ENCODE measurements at places on chromosomes 5 and 9.

DNA sequence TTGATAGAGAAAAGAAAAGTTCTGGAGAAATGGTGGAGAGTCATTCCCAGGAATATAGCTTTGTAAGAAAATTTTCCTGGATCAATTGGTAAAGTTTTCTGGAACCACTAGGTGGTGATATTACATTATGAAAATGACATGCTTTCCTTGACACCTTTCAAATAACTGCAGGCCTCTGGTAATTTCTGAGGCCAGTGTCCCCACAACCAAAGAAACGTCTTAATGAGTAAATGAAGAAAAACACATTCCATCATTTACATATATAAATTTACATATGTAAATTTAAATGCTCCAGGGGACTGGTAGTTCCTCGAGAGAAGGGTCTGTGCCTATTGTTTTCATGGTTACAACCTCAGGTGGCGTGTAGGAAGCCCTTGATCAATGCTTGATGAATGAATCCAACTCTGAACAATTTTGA is 17.2 kb upstream of the RGS3 start:
- peak; percentile 79 for DNase-seq

DNA sequence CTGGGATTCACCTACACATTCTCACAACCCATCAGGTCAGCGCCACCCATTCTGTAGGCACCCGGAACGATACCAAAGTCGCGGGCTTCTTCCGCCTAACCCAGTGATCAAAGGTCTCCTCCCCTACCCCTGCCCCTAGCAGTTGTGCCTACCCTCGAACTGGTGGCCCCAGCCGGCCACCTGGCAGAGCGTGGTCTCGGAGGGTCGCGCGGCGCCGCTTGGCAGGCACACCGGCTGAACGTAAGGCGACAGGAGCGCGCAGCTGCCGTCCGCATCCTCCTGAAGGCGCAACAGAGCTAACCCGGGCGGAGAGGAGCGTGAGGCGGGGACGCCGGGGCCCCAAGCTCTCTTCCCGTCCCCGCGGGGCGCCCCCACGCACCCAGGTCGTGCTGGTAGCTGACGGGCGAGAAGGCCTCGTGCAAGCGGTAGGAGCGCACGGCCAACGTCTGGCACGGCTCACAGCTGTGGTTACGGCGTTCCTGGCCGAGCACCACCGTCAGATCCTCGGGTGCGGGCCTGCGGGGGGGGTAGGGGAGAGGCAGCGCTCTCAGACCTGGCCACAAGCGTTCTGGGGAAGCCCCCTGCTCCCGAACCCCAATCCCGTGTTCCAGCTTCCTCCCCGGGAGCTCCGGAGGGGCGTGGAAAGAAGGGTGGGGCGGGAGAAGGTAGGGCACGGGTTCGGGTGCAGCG is 2.8 kb upstream of the PFN3 start:
- DNase-seq: no peak

DNA sequence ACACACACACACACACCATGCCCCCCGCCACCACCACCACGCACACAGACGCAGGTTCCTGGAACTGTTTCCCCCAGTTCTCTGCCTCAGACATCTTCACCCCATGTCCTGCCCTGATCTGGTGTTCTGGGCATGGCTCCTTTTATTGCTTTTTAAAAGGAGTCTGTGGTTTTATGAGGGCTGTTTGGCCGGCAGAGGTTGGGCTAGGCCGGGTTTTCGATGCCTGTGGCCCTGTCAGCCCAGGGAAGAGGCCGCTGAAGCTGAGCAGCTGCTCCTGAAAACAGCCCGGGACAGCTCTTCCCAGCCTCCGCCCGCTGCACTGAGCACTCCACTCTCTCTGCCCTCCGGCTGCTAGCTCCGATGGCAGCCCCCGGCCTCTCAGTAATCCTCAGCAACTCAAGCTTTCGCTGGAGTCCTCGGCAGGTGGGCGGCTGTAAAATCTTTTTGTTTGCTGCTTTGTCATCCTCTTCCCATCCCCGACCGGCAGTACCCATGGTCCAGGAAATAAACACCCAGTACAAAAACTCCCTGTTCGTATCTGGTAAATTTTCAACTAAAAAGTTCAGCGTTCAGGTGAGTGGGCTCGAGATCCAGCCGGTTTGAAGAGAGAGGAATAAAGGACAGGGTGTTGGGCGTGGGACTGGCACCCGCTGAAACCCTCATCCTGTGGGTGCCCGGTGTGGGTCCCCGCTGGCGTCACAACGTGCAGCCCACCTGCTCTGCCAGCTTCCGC is 103.0 kb upstream of the ERCC6L2 start:
- DNase-seq: no peak

GRCh38 chr9:124795881-124796431 is 19.0 kb downstream of the OLFML2A start:
- no peak for DNase-seq

DNA sequence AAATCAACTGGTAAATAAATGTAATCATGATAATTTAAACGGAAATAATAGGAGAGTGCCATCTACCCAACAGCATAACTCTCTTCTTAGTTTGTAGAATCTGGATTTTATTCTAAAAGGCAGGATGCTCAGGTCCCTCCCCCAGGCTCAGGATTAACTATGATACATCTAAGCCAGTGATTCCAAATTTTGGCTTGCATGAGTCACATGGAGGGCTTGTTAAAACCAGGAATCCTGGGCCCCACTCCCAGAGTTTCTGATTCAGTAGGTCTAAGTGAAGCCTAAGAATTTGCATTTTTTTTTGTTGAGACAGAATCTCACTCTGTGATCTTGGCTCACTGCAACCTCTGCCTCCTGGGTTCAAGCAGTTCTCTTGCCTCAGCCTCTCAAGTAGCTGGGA is 62.3 kb upstream of the ZFR start:
- DNase-seq: no peak

DNA sequence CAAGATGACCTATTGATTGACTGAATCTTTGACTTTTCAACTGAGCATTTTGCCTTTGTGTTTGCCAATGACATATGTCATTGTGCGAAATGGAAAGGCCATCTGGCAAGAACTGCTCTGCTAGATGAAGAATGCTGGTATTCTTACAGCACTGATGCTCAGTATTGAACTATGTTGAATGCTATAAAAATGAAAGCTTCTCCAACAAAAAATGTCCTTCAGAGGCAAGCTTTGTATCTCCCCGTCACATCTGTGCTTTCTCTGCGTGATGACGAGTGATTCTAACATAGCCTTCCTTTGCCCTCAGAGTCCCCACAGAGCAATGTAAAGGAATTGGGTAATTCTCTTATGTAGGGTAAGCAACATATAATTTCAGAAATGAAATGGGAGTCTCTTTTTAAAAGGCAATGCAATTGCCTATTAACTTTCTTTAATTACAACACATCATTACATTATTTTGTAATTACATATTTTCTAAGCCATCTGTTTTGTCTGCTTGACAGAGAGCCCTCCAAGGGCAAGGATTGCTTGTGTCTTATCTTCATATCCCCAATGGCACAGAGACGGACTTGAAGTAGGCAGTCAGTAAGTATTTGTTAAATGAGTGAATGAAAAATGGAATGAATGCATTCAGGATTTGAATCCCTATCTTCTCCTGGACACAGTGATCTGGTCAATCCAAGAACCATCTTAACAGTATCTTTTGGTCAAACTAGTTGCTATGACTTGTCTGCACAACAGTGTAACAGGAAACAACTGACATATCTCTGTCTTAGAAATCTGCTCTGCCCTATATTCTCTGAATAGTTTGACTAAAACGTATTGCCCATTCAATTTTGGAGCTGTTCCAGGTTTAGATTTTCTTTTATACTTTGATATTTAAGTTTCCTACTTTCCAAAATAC is 46.1 kb downstream of the ENC1 start:
- DNase-seq: no peak

- DNase-seq: no peak
These were observed 1.4 kb downstream of the EGFLAM start for GRCh38 chr5:38259809-38260160.

DNA sequence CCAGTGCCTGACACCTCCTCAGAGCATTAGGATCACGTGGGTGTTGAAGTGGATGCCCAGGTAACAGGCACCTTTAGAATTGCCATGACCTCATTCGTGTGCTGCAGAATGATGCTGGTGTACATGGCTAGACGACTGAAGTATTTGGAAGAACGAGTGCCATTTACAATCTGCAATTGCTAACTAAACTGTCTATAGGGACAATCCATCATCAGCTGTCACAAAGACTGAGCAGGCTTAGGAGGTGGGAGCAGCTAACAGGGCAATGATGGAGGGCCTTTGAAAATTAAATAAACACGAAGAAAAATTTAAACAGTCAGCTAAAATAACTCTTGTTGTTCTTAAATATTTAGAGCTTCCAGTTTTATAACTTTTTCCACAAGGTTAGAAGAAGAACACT is 375.8 kb downstream of the GADD45G start:
- no peak for DNase-seq

DNA sequence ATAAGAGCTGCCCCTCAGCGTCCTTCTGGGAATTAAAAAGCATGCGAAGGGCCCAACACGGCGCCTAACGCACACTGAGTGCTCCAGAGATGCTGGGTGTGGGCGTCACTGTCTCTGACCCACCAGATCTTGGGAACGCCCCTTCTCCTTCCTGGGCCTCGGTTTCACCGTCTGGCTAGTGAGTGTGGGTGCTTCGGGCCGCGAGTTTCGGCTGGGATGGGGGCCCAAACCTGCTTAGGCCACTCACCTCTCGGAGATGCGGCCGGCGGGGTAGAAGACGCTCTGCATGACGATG is 3.7 kb downstream of the PIP5KL1 start:
- DNase-seq: peak; percentile 41

GRCh38 chr5:102681403-102681983 is 73.6 kb upstream of the PAM start:
- DNase-seq: peak; percentile 42

DNA sequence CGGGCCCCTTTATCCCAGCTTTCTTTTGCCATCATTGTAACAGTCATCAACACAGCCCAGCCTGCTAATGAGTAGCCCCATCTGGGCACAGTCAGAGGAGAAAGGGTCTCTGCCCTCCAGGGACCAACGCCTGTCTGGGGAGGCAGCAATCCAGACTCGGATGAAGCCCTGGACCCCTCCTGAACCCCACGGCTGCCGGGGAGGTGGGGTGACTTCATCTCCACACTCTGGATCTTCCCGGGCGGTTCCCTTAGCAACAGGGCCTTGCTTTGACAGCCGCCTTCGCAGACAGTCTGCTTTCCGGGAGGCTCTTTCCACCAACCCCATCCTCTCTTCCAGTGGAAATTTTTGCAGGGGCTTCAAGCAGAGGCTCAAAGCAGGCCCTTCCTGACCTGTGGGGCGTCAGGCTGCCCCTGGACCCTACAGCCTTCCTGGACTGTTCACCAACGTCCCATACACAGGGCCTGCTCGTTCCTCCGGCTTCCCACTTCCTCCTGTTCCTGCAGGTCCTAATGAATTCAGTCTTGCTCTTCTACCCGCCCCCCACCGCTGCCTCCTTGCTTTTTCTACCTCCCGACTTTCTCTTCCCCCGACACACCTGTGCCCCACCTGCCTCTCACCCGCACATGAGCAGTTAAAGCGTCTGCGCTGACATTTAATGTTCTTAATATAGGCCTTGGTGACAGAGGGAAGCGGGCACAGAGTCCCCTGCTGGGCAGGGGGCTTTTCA is 161.7 kb upstream of the MVB12B start:
- no peak for DNase-seq

- DNase-seq: no peak
These were observed 192.1 kb upstream of the CLINT1 start for GRCh38 chr5:158051036-158051435.

DNA sequence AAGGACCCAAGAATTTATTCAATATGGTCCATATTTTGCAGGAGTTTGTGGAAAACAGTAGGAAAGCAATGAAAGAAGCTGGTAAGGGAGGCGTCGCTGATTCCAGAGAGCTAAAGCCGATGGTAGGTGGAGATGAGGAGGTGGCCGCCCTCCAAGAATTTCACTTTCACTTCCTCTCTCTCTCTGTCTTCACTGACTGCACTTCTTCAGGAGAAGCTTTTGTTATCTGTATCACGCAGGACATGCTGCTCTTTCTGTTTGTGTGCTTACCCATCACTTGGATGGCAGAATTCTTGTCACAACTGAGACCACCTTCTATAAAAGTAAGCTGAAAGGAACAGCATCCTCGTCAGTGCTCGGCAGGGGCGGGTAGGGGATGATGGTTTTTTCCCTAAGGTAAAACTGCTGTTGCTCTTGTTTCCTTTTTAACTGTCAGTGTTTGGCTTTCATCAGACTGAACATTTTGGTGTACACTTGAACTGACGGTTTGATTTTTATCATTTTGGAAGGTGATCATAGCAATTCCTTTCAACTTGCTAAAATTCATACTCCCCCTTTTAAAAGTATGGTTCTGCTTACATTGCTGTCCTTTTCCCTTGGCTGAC is 62.4 kb upstream of the FSD1L start:
- peak; percentile 58 for DNase-seq

DNA sequence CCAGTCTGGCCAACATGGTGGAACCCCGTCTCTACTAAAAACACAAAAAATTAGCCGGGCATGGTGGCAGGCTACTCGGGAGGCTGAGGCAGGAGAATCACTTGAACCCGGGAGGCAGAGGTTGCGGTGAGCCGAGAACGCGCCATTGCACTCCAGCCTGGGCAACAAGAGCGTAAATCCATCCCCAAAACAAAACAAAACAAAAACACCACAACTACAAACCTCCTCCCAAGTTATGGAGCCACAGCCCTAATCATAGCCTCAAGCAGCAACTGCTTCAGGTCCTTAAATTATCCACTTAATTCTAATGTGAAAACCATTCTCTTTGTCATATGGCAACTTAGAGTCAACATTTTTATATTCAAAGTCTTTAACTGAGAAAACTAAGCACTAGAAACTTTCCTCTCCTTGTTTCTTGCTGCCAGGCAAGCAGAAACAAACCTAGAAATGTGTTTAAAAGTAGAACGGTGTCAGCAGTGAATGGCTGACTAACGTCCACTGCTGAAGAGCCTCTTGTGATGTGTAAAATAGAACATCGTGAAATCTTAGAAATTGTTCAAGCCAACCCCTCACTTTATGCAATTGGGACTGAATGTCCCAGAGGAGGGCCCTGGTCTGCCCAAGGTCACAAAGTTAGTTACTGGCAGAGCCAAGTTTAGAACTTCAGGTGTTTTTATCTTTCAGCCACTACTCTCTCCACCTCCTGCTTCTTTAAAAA is 5.7 kb downstream of the TMEM245 start:
- DNase-seq: peak; percentile 31

DNA sequence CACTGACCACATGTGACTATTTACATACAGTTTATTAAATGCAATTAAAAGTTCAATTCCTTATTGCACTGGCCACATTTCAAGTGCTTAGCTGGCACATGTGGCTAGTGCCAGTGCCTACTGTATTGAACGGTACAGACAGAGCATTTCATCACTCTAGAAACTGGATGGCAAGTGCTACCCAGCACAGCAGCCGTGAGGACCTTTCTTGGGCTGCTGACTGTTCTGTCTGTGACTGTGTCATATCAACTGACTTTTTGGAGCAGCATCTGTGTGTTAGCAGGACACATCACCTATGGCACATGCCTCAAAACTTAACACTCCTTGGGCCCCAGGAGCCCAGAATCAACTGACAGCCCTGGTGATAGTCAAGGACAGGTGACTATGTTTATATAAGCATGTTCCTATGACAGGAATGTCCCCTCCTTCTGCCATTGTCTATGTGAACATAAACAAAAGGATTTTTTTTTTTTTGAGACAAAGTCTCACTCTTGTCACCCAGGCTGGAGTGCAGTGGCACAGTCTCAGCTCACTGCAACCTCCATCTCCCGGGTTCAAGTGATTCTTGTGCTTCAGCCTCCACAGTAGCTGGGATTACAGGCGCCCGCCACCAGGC is 8.9 kb downstream of the IRF1 start:
- DNase-seq: no peak

- no peak for DNase-seq
These were observed 38.8 kb upstream of the COL5A1 start for GRCh38 chr9:134602547-134603362.

All from hematopoietic multipotent progenitor cell treated with erythropoietin and hydrocortisone succinate and interleukin-3 and kit ligand, for 17 days (in vitro differentiated cells).